Right atrium auricular region (tissue), 2 donors: ENCODE measurements at places on chromosomes 1 and 21. TPM values are rescaled to one million over a fixed set of nuclear protein-coding genes. Genes with fewer than 3 reads are reported as not detected.

DNA sequence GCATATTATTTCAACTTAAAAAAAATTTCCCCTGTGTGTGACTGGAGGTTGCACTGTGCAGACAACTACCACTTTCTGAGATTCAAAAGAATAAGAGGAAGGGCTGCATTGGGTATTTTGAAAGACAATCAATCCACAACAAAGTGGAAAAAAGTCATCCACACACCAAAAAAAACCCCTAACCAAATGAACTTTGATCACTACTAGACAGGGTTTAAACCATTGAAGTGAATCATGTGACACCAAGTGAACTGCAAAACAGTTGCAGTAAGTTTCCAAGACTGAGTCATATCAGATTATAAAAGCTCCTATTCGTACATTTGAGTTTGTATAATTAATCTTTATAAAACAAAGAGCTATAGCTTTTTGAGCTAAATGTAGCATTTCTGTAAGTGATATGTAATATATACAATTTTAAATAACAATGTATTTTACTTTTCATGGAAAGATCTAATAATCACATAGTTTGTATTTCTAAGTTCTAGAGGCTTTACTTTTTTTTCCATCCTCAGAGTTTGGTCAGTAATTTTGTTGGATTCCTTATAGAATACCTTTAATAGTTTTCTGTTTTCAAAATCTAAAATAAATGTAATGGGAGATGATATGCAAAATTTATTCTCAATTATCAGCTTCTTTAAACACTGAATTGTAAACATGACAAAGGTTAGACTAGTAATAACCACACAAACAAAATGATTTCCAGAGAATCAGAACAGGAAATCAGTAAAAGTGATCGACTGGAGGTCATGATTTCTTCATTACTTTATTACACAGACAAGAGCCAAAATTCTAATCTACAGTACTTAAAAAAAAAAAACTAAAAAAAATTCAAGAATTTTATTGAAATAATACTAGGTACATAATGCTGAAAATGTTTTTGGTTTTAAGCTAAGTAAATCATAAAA, 50.5 kb upstream of the GFI1 start:
- DNase-seq: no peak

DNA sequence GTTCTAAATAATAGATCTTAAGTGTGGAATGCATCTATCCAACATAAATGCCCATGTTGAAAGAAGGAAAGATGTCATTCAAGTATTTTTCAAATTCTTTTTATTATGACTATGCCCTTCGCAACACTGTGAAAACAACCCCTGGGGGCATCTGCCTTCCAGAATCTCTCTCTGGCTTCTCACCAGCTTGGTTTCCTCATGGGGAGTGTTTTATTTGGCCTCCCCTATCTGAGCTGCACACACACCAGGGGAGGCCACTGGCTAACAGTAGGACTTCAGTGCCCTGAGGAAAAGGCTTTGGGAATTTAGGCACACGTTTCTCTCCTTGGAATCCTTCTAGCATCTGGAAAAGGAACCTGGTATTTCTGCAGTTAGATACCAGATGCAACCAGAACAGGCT, 130.6 kb downstream of the EDEM3 start:
- peak; percentile 60 for DNase-seq

DNA sequence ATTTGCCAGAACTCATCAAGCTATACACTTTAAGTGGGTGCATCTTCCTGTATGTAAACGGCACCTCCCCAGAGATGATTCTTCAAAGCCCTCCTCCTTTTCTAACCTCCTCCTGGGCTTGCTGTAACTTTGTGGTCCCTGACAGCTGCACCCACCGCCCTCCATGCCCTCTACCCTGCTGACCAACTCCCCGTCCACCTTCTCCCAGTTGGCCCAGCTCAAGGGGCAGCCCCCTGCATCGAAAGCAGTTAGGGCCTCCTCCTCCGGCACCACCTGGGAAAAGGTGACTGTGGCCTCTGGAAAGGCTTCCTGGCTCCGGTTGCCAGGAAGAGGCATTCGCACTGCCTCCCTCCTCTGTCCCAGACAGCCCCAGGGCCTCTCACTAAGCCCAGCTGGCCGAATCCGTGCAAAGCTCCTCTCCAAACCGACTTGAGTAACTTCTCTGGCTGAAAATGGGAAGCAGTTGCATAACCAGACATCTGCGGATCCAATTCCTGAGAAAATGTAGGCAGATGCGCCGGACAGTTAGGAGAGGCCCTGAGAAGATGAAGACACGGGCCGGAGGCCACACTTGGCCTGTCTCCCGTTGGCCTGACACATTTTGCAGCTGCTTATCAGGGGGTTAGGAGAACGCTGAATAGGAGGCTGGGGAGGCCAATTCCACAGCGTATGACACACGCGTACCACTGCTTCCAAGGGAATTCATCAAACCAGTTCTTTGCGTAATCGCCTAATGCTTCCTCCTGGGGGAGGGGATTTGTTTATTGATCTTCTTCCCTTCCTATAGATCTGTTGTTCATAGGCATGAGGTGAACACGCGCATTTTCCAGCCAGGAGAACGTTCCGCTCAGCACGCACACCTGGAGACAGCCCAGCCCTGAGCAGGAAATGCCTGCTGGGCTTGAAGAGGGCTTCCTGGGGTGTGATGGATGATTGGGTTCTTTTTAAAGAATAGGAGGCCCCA, 48.7 kb upstream of the COL6A2 start:
- DNase-seq: peak; percentile 95

USH2A gene
- 5.6 TPM for total RNA-seq

NDUFS5 gene
- 1,281 TPM for total RNA-seq

OR6N1 gene
- total RNA-seq: not detected

- DNase-seq: no peak
These were observed 257.3 kb downstream of the KAZN start for GRCh38 chr1:14855801-14856200.
